ENCODE measurements at places on chromosomes 7 and 10. TPM values are rescaled to one million over a fixed set of nuclear protein-coding genes. Genes with fewer than 3 reads are reported as not detected.

The COL1A2 gene
- 988 TPM for total RNA-seq

The SPOCK2 gene
- total RNA-seq: 17.8 TPM

The CDC14C gene
- total RNA-seq: not detected

The NME8 gene
- total RNA-seq: not detected

The C10orf71 gene
- total RNA-seq: not detected

The SLK gene
- total RNA-seq: 11.0 TPM

The GPER1 gene
- total RNA-seq: 2.6 TPM

The FAM25G gene
- total RNA-seq: not detected

The WAC gene
- total RNA-seq: 48.1 TPM

The CHN2 gene
- 1.0 TPM for total RNA-seq

All from mesangial cell (primary cell).